Mesenteric fat pad (tissue), 1 donor: ENCODE measurements at places on chromosomes 2 and 18. TPM values are rescaled to one million over a fixed set of nuclear protein-coding genes. Genes with fewer than 3 reads are reported as not detected.

The GPR35 gene
- total RNA-seq, result 1.9 TPM

The TMEM200C gene
- 0.32 TPM for total RNA-seq

The CPLX4 gene
- not detected for total RNA-seq

The CROCC2 gene
- total RNA-seq, result not detected

The DSC2 gene
- 11.9 TPM for total RNA-seq

The BCL2L11 gene
- total RNA-seq, result 9.0 TPM

The VAMP8 gene
- 73.3 TPM for total RNA-seq

The AQP12B gene
- not detected for total RNA-seq

The SPC25 gene
- 0.32 TPM for total RNA-seq

The CCDC74B gene
- total RNA-seq, result 0.64 TPM

The MDH1B gene
- total RNA-seq, result 0.19 TPM

The GATA6 gene
- 26.6 TPM for total RNA-seq

The AKAIN1 gene
- not detected for total RNA-seq

The MZT2B gene
- 132 TPM for total RNA-seq

The DNER gene
- total RNA-seq, result 1.3 TPM

The MAP3K2 gene
- 62.0 TPM for total RNA-seq

The KANSL1L gene
- total RNA-seq, result 14.6 TPM

The DCC gene
- 0.42 TPM for total RNA-seq

The BZW1 gene
- total RNA-seq, result 332 TPM

The SCG2 gene
- 0.19 TPM for total RNA-seq

The ERMN gene
- total RNA-seq, result 0.32 TPM
